ENCODE measurements at places on chromosomes 7 and 10.

DNA sequence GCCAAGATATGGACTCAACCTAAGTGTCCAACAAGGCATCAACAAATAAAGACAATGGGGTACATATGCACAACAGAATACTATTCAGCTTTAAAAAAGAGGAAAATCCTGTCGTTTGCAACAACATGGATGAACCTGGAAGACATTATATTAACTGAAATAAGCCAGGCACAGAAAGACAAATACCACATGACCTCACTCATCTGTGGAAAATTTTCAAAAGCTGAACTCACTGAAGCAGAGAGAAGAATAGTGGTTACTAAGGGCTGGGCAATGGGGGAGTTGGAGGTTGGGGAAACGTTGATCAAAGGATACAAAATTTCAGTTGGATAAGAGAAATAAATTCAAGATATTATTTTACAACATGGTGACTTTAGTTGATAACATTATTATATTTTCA, 221.4 kb upstream of the PITRM1 start:
- DNase-seq: no peak

DNA sequence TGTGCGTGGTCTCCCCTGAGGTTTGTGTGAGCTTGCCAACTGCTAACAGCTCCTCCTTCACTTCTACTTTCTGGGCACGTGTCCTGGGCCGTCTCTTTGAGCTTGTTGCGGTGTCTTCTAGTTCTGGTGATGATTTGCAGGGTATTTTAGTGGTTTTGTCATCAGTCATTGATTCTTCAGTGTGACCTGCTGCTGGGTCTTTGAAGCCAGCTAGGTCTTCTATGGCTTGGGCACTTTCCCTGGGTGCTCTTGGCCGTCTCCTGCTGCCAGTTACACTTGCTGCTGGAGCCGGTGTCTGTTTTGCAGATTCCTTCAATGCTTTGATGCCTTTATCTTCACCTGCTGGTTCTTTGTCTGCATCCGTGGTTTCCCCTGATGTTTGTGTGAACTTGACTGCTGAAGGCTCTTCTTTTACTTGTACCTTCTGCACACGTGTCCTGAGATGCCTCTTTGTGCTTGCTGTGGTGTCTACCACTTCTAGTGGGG, 23.0 kb downstream of the MKI67 start:
- DNase-seq: no peak

GRCh38 chr7:1257221-1257620, 24.5 kb downstream of the UNCX start:
- DNase-seq: no peak

GRCh38 chr10:29958440-29958839, 100.9 kb downstream of the JCAD start:
- no peak for DNase-seq

DNA sequence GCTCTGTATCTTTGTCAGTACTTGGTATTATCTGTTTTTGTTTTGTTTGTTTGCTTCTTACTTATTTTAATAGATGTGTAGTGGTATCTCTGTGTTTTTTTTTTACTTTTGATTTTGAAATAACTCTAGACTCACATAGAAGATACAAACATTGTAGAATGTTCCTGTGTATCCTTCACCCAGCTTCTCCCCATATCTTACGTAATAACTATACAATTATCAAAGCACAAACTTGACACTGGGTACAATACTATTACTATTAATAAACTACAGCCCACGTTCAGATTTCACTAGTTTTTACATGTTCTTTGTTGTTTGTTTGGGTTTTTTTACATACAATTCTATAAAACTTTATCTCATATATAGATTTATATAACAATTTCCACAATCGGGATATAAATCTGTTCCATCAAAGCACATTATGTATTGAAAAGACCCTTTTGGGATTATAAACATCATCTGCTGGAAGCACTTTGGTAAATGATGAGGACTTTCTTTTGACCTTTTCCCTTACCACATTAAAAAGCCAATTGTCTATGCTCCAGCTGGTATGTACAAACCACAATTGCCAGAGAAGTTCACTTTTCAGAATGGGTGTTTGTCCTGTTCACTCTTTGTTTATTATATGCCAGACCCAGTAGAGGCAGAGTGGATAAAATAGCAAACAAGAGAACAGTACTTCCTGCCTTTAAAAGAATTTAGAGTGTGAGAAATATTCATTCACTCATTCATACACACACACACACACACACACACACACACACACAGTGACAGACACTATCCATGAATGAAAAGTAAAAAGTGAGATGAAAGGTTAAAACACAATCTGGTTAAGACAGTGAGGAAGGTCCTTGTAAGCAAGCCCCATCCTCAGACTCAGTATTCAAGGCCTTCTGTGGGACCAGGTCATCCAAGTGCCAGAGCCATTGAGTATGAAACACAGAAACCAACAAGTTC, 113.0 kb downstream of the SGMS1 start:
- no peak for DNase-seq

GRCh38 chr7:2611401-2611800, 20.4 kb upstream of the TTYH3 start:
- no peak for DNase-seq

DNA sequence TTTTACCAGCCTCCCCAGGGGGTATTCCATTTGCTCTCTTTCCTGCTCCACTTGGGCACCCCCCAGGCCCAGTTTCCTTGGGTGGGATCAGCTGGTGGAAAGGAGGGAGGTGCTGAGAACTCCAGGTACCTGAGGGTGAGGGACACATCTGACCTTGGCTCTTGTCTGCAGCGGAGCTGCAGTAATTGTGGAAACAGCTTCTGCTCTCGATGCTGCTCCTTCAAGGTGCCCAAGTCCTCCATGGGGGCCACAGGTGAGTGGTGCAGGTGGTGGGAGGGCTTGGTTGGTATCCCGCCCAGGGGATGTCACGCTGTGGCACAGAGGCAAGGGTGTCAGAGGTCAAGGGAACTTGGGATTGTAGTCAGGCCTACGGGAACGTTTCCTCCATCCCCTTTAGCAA, 14.3 kb downstream of the SFRP5 start:
- DNase-seq: no peak

DNA sequence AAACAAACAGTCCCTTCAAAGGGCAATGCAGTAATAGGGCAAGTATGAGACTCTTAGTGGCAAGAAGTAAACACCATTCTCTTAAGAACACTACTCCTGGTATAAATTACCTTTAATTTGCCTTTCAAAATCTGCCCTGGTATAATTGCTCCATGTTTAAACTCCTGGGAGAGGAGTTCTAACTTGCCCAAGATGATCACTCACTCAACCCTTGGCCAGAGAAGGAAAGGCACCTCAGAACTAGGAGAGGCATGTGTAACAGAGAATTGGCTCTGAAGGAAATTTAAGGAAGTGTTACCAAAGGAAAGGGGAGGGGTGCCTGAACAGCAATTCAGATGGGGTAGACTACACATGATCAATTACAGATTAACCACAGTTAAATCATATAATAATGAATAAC, 1173.6 kb upstream of the SORCS1 start:
- no peak for DNase-seq

DNA sequence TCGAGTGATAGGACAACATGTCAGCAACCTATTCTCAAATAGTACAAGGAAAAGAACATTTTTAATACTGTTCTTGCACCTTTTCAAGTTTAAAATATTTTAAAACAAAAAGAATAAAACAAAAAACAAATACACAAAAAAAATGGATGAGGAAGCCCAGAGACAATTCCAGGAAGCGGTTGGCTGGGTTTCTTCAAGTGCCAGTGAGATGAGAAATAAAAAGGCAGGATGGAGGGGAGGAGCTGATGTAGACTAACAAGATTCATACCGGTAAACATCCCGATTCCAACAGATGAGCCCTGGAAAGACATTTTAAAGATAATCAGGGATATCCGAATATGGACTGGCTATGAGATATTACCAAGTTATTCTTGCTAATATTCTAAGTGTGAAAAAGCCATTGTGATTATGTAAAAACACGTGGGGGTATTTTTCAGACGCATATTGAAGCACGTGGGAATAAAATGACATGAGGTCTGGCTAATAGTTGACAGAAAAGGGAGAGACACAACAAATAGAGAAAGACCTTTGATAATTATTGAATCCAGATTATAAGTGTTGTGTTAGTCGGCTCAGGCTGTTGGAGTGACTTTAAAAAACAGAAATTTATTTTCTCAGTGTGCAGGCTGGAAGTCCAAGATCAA, 101.3 kb upstream of the LRRC4 start:
- DNase-seq: no peak

DNA sequence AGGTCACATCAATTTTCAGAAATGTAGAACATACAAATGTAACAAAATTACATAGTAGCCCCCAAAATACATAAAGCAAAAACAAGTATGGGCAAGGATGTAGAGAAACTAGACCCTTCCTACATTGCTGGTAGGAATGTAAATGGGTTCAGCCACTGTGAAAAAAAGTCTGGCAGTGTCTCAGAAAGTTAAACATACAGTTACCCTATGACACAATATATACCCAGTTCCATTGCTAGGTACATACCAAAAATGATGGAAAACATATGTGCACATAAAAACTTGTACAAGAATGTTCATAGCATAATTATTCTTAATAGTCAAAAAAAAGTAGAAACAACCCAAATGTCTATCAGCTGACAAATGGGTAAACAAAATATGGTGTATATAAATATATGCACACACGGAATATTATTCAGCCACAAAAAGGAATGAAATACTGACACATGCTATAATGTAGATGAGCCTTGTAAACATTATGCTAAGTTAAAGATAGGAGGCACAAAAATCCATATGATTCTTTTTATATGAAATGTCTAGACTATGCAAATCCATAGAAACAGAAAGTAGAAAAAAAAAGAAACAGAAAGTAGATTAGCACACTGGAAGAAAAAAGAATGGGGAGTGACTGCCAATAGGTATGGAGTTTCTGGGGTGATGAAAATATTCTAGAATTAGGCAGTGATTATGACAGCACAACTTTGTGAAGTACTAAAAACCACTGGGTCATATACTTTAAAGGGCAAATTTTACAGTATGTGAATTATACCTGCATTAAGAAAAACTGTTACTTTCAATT, 13.5 kb downstream of the HERPUD2 start:
- DNase-seq: no peak

DNA sequence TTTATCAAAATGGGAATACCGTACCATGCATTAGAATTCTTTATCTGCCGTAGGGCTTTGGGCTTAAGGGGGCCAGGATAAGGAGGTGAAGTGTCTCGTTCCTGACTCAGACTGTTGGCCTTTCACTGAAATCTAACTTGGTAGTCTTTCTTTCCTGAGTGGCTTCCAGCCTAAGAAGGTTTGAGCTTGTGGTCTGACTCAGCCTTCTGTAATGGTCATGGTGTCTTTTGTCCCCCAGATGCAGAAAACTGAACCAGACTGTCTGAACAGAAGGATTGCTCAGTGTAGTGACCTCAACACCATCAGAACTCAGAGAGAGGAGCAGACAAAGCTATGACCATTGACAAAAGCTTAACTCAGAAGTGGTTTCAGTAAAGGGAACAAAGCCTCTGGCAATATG, 39.5 kb downstream of the WNT2 start:
- no peak for DNase-seq

Measured in stimulated activated CD8-positive, alpha-beta memory T cell treated with anti-CD3 and anti-CD28 coated beads, Interleukin-2, amount 100 ng/mL, for 1 hour (primary cell).